AG08396 (cell line): ENCODE measurements at places on chromosomes 12 and 14.

GRCh38 chr12:89661706-89662330 lies 46.8 kb downstream of the ATP2B1 start:
- no peak for DNase-seq

DNA sequence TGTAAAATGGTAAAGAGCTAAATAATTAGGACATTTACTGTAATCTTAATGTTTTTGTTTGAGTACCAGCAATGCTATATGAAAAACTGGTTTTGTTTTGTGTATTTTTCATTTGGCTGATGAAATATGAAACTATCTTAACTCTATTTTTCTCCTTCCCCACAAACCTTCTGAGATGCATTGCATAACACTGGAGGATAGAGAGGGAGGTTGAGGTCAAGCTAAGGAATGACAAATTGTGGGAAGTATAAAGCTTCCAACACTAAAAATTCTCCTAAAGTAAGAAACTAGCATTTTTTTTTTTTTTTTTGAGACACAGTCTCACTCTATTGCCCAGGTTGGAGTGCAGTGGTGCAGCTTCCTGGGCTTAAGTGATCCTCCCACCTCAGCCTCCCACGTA lies 31.5 kb upstream of the SRP54 start:
- no peak for DNase-seq

- DNase-seq: no peak
These were observed 64.7 kb downstream of the ADCK1 start for GRCh38 chr14:77864580-77864979.

DNA sequence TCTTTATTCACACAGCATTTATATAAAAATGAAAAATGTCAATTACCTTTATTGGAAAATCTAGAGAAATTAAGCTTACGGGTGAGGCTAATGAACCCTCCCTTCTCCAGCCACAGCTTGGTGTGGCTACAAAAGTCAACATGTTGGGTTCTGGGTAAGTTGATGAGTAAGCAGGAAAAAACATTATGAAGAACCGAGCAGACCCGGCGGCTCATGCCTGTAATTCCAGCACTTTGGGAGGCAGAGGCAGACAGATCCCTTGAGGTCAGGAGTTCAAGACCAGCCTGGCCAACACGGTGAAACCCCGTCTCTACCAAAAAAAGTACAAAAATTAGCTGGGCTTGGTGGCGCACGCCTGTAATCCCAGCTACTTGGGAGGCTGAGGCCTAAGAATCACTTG lies 10.9 kb downstream of the NAA25 start:
- no peak for DNase-seq

DNA sequence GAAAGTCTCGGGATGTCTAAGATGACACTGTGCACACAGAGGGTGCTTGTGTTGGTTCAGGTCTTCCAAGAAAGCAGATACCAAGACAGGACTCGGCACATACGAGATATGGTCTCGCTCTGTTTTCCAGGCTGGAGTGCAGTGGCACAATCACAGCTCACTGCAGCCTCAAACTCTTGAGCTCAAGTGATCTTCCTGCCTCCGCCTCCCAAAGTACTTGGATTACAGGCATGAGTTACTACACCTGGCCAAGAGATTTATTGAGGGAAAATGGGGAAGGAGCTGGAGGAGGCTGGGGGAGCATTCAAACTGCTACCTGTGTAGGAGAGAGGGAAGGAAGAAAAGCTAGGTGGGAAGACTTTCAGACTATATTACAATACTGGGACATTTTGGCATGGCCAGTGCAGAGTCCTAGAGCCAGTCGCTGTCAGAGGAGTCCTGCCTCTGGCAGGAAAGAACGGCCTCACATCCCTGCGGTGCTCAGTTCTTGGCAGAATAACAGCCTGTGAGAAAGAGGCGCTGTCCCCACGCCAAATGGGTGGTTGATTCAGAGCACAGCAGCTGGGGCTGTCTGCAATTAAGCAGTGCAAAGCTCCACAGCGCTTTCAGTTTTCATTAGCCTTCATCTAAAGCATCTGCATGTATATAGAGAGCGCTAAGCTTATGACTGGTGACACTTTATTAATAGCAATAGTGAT lies 18.3 kb downstream of the SLC17A8 start:
- DNase-seq: peak; percentile 46

DNA sequence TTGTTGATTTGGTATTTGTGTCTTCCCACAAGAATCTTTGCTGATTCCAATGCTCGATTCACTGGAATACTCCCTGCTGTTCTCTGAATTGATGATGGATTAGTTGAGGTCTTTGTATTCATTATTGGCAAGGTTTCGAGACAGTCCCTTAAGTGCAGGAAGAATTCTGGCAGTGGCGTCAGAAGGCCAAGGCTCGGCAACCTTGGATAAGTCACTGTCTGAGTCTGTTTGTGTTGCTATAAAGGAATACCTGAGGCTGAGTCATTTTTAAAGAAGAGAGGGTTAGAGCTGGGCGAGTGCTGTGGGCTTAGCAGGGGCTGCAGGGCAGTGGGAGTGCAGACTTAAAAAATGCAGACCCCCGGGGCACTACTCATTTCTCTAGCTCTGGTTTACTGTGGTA lies 56.9 kb downstream of the CHST11 start:
- DNase-seq: no peak

DNA sequence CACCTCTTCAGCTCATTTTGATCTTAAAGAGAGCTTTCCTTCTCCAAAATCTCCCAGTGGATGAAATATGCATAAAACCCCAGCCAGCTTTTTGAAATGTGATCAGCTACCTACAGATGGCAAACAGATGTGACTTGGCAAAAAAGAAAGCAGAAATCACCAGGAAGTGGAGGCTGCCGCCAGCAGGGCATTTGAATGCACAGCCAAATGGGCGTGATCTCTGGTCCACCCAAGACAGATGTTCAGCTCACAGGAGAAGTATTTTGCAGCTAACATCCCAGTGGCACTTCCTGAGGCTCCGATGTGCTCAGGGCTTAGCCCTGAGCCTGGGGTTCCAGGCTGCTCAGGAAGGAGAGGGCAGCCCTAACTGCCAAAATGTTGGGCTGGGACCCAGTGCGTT lies 78.3 kb downstream of the LGMN start:
- peak; percentile 86 for DNase-seq

DNA sequence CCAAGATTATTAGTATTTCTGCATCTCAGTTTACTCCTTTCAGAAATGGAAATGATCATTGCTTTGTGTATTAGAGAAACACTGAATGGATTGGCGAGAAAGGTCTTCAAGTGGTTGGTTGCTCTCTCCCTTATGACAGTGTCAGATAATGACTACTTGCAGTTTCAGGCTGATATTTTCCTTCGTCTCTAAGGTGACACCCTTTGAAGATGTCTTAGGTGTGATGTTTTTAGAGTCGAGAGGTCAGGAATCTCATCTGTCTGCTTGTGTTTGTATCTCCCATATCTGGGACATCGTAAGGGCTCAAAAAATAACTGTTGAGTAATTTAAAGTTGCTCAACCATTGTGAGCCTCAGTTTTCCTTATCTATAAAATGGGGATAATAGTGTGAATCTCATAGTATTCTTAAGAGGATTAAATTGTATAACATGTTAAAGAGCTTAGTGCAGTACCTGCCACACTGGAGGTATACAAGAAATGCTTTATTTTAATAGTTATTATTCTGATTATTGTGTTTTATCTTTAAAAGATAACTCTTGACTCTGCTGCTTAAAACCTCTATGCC lies 40.1 kb downstream of the NPAS3 start:
- DNase-seq: no peak

DNA sequence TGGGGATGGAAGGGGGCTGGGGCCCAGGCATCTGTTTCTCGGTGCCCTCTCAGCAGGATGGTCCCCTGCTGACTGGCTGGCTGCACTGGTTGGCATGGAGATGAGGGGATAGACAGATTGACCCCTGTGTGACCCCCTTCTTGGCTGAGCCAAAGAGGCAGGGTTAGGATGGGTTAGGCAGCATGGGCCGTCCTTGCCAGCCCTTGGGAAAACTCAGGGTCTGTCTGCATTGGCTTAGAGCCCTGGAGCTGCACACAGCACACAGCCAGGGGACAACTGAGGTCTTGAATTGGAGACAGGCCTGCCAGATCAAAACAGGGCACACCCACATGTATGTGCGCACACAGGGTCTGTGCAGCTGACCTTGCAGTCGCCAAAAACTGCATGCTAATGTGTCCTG lies 11.2 kb upstream of the LRP1-AS start:
- no peak for DNase-seq

DNA sequence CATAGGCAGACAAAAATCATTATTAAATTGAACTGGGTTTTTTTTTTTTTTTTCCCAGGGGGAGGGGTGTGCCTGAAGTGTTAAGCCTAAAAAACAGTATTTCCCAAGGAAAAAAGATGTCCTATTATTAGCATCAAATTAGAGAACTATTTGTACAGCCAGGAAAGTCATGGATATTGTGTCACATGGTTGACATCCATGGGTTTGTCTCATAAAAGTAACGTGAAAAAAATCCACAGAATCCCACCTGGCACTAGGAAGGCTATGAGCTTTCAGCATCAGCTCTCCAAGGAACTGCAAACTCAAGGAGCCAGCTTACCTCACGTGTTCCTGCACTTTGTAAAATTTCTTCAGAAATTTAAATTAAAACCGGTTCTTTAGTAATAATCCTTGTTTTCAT lies 69.1 kb upstream of the EGLN3 start:
- no peak for DNase-seq
